SK-N-DZ (cell line): ENCODE measurements at places on chromosomes 2 and 18.

- no peak for DNase-seq
Observed at GRCh38 chr18:1244397-1245122, 339.9 kb downstream of the ADCYAP1 start.

DNA sequence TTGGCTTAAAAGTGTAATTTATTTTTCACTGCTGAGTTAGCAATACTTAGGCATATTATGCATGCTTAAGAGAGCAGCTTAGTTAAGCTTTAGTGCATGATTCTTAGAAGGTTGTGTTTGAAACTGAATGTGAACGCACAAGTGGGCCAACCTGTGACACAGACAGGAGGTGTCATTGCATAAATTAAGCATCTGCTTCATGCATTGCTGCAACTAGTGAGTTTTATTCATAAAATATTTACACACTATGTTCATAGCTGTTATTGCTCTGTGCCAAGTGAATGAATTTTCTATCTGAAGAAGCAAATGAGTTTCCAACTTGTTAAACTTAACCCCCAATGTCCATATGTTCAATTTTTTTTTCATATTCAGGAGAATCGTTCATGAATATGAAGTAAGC lies 806.4 kb downstream of the GALR1 start:
- DNase-seq, result no peak

- no peak for DNase-seq
Observed at GRCh38 chr2:196479350-196479749, 160.2 kb upstream of the CCDC150 start.

GRCh38 chr2:114294741-114295140 lies 147.7 kb upstream of the DPP10 start:
- DNase-seq, result no peak

GRCh38 chr2:66693076-66693965 lies 258.4 kb downstream of the MEIS1 start:
- no peak for DNase-seq

- DNase-seq, result peak; percentile 63
Observed at GRCh38 chr2:133780099-133780996, 212.1 kb upstream of the NCKAP5 start.

- no peak for DNase-seq
Observed at GRCh38 chr2:19902216-19902740, 495 bp upstream of the TTC32 start.

GRCh38 chr18:13381944-13382365 lies 163.4 kb downstream of the LDLRAD4 start:
- no peak for DNase-seq

DNA sequence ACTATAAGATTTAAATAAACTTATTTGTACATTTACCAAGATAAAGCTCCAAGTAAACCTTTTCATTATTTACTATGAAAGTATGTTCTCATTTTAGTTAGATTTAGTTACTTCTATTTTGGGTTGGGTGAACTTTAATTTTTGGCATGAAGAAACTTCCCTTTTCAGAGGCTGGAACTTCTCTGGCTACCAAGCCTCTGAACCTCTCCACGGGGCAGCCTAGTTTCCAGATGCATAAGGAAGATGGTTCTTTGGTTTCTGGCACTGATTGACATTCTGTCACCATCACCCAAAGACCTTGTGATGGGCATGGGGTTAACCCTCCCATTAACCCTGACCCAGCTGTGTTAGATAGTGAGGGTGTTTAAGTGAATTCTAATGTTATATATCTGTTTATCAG lies 17.1 kb downstream of the PSD4 start:
- DNase-seq, result no peak

DNA sequence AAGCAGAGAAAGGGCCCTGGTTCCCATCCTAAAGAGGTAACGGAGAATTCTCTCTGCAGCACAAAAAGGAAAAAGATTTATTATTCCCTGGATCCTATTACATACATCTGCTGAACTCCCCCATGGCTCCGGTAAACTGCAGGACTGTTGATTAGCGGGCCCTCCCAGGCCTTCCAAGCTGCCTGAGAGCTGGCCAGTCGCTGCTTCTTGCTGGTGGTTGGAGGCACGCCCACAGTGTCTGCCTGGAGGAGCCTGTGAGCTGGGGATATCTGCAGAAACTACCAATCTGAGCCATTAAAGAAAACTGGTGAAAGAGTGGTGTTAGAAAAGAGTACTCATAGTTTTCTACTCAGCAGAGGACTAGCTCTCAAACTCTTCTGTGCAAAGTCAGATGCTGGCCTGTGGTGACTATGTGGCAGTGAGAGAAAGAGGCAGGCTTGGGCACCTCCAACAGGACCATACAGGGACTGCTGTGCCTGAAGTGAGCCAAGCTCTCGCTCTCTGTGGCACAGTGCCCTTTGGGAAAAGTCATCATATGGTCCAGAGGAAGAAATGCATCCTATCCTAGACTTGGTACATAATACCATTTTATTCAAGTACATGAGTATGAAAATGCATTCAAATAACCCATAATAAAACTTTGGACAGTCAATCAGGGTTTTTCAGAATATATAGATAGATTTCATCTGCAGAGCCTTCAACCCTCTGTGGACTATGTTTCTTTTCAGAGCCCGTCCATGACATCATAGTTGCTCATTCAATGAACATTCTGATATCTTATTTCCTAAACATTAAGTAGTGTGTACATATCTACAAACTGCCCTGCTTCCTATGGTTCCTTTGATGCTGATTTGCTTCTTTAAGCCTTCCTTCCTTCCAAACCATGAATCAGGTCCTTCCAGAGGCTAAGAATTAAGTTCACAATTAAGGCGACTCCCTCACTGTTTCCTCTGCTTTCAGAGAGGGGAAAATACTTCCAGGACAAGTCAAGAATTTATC lies 242.0 kb upstream of the LYPD1 start:
- DNase-seq, result no peak

DNA sequence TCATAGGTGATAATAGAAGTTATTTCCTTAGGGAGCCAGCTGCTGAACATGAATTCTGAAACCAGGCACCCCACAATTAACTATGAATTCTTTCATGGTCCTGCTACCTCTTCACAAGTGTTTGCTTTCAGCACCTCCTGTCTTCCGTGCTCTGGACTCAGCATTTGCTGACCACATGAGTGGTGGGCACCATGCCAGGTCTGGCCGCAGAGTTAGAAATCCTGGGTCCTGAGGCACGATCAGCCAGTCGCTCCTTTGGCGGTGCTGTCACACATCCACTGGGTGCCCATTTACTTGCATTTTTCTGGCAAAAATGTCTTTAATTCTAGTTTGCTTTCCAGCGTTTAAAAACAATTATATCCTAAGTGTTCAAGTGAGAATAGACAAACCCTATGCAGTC lies 196.4 kb upstream of the PXDN start:
- DNase-seq, result no peak

DNA sequence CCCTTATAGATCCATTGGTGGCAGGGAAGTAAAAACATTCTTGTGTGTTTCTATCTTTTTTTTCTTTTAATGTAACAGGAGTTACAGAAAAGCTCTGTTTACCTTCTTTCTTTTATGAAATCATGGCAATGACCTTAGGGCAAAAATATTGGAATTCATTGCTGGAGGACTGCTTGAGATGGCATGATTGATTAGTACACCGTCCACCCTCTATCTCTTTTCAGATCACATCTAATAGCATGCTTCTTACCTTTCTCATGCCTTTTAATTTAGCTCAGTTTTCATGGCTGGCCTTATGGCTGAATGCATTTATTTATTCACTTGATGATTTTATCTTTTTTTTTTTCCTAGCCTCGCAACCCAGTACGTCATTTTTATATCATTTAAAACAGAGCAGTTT lies 177.6 kb upstream of the CDH20 start:
- no peak for DNase-seq

DNA sequence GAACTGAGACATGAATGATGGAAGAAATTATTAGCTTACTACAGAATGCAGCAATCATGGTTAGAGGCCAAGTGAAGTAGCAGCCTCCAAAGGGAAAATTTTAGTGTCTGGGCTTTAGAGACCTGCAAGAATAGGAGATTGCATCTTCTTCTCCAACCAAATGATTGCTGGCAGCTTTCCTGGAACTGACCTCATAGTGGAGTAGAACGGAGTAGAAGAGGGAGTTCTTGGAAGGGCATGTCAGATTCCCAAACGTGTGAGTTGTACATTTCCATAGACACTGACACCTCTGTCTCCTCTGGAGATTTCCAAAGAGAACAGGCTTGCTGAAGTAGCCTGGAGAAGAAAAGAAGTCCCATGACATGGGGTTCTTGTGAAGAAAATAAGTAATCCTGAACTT lies 169.8 kb upstream of the ERBB4 start:
- no peak for DNase-seq

DNA sequence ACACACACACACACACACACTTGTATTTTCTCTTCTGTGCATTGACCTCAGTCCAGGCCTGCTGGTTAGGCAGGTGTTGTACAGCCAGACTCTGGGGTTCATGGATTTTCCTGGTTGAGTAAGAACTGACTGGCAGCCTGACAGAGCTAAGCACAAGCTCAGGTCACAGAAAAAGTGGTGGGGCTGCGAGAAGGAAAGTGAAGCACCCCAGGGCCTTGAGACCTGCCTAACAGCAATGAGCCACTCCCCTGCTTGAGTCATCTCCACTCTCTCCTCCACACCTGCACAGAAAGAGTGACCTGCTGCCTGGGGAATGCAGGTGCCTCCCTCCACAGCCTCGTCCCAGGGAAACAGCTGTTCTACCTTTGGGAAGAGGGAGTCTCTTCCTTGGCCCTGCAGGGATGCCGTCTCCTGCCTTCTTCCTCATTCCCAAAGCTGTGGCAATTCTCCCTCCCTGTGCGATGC lies 91.4 kb upstream of the LGALSL start:
- DNase-seq, result no peak

- DNase-seq, result no peak
Observed at GRCh38 chr2:170243118-170243837, 65.3 kb downstream of the MYO3B start.

- DNase-seq, result no peak
Observed at GRCh38 chr18:43393174-43393573, 115.9 kb upstream of the SYT4 start.

- no peak for DNase-seq
Observed at GRCh38 chr2:157192445-157193423, 64.8 kb upstream of the GALNT5 start.

- DNase-seq, result peak; percentile 37
Observed at GRCh38 chr2:225008935-225009334, 33.3 kb downstream of the DOCK10 start.

- DNase-seq, result no peak
Observed at GRCh38 chr2:19649142-19649541, 252.6 kb downstream of the TTC32 start.

DNA sequence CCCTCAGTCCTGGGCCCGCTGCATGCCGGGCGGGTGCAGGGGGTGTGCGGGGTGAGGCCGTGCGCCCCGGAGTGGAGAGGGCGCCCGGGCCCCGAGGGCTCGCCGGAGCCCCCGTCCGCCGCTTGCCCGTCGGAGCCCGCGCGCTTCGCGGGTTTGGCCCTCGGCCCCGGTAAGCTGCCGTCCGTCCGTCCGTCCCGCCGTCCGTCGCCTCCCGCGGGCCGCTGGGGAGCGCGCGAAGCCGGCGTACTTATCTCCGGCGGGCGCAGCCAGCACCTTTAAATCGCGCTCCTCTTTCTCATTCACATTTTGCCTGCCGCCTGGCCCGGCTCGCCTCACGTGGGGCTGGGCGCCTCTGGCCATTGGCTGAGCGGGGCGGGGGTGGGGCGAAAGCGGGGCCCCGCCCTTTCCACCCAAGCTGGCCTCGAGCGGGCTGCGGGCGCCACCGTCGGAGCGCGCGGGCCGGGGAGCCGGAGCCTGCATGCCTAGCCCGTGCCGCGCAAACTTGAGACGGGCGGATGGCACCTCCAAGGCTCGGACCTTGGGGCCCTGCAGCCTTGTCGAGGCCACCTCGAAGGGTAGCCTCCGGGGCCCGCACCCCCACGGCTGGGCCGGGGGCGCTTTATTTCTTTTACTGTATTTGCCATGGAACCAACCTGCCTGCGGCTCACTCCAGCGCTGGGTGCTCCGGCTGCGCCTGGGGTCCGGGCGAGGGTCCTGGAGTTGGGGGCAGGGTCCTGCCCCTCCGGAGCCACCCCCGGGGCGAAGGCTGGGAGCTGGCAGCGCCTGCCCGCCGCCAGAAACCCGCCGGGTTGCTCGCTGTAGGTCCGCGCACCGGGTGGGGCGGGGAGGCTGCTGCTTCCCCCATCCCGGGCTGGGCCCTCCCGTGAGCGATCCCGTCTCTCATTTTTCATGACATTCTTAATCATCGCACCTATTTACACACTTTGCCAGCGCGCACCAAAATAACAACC lies at the start of gene GBX2:
GBX2 (minus strand) TSS at position 277 of the 971 bp plus-strand sequence. CDS start 415 bp downstream, outside the sequence.
- DNase-seq, result peak; percentile 75

- DNase-seq, result peak; percentile 61
Observed at GRCh38 chr18:35041815-35042387, 688 bp downstream of the MAPRE2 start.

- DNase-seq, result no peak
Observed at GRCh38 chr2:61736953-61737352, 116.9 kb downstream of the FAM161A start.

DNA sequence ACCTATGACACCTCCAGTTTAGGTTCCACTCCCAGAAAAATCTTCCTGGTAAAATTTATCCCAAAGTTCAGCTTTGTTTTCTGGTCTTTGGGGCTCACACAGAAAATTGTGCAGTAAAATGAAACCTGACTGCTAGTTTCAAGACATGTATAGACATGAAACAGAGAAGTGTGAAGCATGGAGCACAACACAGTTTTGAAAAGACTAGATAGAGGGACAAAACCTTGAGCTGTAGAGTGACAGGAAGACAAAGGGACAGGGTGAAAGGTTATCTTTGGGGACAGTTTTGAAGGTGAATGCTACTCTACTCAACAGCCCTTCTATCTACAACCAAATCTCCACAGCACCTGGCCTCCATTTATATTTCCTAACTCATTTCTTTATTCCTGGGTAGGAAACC lies 352.6 kb downstream of the RBM43 start:
- no peak for DNase-seq

DNA sequence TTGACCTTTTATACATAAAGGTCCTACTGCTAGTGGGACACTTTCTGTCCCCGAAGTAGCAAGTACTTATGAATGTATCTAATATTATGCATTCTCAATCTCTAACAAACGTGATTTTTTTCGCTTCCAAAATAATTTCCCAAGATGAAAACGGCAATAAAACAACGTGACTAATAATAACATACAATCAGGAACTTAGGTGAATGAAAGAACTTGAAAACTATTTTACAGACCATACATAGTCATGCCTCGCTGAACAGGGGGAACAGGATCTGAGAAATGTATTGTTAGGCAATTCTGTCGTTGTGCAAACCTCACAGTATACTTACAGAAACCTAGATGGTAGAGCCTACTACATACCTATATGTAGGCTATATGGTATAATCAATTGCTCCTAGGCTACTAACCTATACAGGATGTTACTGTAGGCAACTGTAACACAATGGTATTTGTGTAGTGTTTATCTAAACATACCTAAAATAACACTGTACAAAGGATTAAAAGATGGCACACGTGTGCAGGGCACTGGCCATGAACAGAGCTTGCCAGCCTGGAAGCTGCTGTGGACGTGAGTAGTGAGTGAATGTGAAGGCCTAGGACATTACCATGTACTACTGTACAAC lies 2.5 kb downstream of the RTN4 start:
- peak; percentile 12 for DNase-seq

- DNase-seq, result peak; percentile 35
Observed at GRCh38 chr2:203586696-203587095, 51.6 kb upstream of the RAPH1 start.

GRCh38 chr2:152743002-152743401 lies 24.6 kb downstream of the ARL6IP6 start:
- no peak for DNase-seq
